ENCODE measurements at places on chromosomes 4 and X.
A peak's percentile ranks its signal among the peaks of the same experiment; 100 is the strongest.

GRCh38 chrX:30781711-30782444 is 107.2 kb downstream of the TAB3 start:
- peak; percentile 66 for DNase-seq

GRCh38 chr4:33772582-33772981 is 2471.7 kb downstream of the ARAP2 start:
- no peak for DNase-seq

DNA sequence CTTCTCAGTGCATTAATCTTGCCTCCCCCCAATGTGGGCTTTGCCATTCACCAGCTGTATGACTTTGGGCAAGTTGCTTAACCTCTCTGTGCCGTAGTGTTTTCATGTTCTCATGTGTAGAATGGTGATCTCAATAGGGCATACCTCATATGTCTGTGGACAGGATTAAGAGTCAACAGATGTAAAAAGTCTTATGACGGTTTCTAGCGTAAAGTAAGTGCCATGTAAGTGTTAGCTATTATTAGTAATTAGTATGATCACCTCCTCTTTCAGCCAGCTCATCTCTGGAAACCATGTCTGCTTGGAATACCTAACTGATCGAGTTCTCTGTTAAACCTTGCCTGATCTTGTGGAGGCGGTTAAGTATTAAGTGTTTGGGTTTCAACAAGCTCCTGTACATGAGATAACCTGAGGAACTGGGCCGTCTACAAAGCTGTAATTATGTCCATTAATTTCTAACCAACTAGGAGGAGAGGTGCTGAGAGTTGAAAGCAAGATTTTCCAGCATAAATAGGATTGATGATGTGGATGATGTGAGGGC is 66.3 kb downstream of the TSC22D3 start:
- DNase-seq = no peak

DNA sequence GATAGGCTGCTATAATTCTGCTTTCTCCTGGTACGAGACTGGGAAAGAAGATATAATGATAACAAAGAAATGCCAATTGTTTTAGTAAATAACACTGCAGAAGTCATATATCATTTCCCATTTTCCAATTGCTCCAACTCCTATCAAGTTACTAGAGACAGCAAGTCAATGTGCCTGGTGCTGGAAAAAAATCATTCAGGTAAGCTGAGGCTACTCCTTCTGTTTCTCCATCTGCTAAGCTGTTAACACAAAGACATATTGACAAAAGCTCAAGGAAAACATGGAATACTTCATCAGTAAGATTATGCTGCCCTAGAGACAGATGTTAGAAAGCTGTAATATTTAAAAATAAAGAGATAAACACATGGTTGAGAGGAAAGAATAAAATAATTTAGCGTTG is 10.0 kb downstream of the NAA11 start:
- no peak for DNase-seq

- no peak for DNase-seq
Measured at GRCh38 chr4:65617416-65617815, 52.9 kb downstream of the EPHA5 start.

- DNase-seq = no peak
Measured at GRCh38 chrX:131840799-131841495, 182.2 kb upstream of the STK26 start.

- no peak for DNase-seq
Measured at GRCh38 chrX:124829930-124830329, 483.6 kb downstream of the SH2D1A start.

DNA sequence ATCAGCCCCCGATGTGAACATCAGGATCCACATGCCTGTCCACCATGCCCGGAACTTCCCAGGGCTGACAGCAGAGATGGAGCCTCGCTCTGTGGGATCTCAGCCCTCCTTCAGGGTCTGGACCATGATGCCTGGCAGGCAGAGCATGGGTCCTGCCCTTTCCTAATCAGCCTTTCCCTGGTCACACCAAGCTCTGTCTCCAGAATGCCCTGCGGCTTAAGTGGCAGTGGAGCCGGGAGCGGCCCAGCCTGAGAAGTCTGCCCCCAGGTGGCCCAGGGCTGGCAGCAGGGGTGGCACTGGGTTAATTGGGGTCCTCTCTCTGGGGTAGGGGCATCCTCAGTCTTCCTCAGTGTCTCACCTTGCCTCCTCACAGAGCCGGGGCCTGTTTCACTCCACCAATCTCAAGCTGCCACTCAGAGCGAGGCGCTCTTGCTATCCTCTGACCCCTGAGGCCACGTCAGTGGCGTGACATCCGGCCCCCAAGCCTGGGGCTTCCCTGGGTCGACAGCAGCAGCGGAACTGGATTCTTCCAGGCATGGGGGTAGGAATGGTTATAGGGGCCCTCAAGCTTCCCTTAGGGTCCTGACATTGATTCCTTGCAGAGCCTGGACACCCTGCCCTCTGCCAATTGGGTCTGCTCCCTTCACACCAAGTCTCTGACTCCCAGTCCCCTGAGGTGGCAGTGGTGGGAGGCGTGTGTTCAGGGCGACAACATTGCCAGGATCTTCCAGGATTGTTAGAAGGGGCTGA is 20.8 kb upstream of the TMEM185A start:
- no peak for DNase-seq

- no peak for DNase-seq
Measured at GRCh38 chr4:148335133-148335532, 107.1 kb downstream of the NR3C2 start.

- no peak for DNase-seq
Measured at GRCh38 chrX:41616255-41616654, 72.5 kb upstream of the GPR34 start.

DNA sequence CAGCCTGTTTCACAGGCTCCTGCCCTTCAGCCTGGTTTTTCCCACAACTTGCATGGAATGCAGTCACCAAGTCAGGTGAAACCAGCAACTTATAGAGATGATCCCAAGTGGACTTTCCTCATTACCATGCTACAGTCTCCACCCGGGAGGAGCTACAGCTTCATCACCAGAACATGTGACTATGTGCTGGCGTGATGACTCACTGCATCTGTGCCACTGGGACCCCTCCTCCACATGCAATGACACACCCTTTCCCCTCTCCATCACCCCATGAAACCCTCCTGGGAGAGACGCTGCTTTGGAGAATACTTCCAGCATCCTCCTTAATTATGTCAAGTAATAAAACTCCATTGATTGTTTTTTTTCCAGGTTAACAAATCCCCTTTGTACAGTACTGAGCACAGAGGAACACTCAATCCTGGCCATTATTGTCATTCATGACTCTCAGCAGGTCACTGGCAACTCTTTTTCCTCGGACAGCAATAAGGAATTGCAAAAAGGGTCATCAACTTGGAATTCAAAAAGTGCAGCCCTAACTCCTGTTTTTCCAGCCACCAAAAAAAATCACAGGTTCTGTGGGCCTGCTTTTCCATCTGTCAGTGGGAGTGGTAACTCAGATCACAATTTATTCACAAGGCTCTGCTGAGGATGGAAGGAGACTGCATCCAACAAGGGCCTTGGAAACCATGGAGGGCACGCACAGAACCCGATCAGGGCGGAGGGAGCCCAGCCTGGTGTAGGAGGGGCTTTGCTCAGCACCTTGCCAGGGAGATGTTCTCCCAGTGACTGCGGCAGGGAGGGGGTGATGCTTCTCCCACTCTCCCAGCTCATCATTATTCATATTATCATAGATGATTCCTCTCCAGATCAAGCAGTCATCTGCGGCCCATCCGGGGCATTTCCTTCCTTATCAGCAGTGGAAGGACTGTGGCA is 17.4 kb downstream of the QDPR start:
- DNase-seq = peak; percentile 77

- DNase-seq = no peak
Measured at GRCh38 chr4:8067945-8068896, 90.4 kb downstream of the ABLIM2 start.

DNA sequence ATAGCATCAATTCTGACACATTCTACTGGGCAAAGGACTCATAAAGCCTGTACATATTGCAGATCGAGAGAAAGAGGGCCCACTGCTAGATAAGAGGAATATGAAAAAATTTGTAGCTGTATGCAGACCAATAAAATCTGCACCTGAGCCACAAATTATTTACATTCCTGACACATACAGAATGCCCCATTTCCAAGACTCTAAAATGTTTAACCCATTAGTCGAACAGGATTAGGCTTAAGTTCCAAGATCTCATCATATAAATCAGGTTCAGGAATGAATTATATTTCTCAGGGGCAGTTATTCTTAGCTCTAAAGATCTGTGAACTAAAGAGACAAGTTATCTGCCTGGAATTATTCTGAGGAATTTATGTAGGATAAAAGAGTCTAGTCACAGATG is 1615.8 kb downstream of the ARAP2 start:
- DNase-seq = no peak

GRCh38 chrX:86946569-86946968 is 571.0 kb upstream of the KLHL4 start:
- peak; percentile 2 for DNase-seq

- no peak for DNase-seq
Measured at GRCh38 chr4:101780284-101780683, 10.2 kb upstream of the BANK1 start.

DNA sequence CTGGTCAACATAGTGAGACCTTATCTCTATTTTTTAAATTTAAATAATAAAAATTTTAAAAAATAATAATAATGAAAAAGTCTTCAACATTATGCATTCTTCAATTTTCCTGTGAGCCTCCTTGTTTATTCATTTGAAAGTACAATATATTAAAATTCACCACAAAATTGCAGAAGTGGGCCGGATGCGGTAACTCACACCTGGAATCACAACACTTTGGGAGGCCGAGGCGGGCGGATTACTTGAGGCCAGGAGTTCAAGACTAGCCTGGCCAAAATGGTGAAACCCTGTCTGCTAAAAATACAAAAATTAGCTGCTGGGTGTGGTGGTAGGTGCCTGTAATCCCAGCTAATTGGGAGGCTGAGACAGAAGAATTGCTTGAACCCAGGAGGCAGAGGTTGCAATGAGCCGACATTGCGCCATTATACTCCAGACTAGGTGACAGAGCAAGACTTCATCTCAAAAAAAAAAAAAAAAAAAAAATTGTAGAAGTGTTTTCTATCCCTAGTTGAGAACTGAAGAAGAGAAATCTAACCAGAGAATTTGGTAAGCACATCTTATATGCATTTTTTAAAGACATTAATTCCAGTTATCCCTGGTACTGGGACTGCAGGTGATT is 56.9 kb downstream of the RBM47 start:
- no peak for DNase-seq

GRCh38 chrX:110002300-110003166 is at the start of gene TMEM164:
Gene TMEM164 (plus strand): TSS chrX:110003114. CDS start chrX:110003775, 661 bp downstream.
- DNase-seq = peak; percentile 55

DNA sequence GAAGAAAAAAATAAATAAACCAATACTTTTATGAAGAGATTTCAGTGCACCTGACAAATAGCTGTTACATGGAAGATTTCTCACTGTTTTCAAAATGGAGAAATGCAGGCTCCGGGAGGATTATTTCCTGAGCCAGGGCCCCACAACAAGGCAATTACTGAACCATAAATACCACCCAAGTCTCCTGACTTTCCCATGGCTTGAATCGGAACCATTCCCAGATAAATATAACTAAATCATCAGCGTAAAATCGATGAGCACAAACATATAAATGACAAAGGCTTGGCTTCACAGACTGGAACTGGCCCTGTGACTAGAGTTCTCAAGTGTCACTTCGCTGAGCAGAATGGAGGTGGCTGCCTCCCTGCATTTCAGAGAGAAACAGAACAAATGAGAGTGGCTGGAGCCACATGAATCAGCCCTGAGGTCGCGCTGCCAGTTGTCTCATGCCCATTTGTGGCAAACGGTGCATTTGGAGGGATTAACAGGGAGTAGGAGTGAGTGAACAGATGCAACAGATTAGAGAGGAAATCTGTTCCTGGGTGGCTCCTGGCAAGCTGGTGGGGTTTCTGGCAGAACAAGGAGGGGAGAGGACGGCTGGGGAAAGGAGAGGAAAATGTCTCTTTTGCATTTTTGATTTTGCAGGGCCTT is 57.3 kb upstream of the STIM2 start:
- DNase-seq = no peak

- no peak for DNase-seq
Measured at GRCh38 chr4:8035371-8035780, 95.7 kb upstream of the AFAP1 start.

GRCh38 chr4:1775731-1776500 is 17.2 kb upstream of the FGFR3 start:
- peak; percentile 67 for DNase-seq

DNA sequence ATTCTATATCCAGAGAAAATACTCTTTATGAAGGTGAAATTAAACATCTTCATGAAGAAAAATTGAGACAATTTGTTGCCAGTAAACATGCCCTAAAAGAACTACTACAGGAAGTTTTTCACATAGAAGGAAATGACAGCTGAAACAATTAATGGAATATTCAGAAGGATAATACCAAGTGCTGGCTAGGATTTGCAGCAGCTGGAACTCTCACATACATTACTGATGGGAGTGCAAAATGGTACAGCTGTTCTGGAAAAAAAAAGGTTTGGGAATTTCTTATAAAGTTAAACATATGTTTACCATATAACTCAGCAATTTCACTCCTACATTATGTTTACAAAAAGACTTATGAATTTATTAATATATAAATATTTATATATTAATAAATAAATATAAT is 193.2 kb upstream of the FAT4 start:
- no peak for DNase-seq

GRCh38 chrX:141632124-141632523 is 42.6 kb downstream of the SPANXA2 start:
- DNase-seq = no peak

GRCh38 chrX:15514279-15514678 is 13.7 kb downstream of the BMX start:
- no peak for DNase-seq

DNA sequence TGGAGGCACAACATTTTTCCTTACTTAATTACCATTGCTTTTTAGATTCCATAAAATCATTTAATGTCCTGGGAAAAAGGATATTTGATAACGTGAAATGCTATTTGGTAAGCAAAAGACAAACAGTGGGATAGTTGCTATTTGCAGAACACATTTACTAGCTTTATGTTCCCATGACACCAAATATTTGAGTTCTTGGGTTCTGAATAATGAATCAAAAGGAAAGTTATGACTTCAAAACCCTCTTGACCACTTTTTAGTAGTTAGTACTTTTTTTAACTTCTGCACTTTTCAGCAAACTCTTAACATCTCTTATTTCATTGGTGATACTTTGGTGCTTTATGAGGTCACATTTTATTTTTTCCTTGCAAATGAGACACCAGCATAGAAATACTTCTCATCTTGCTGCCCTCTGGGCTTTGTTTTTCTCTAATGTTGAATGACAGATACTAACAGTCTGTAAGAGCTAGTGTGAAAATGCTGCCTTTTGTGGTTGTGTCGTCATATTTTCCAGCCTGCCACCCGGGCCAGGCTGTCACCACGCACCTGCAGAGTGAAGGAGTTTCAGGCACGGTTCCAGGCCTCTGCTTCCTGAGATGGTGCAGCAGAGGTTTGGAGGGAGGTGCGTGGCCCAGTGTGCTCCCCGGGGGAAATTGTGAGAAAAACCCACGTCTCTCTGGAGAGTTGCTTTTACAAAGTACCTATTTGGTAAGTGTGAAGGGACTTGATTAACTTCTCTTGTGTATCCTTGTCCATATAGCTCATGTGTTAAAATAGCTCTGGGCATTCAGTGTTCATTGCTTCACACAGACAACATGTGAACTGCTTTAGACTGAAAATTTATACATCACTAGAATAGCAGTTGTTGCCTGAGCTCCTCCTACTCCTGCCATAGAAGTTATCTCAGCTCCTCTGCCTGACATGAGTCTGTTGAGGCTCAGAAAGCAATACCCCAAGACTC is 34.7 kb downstream of the MSL3 start:
- DNase-seq = no peak

- no peak for DNase-seq
Measured at GRCh38 chrX:81202943-81203342, 1.0 kb downstream of the SH3BGRL start.

All from foreskin keratinocyte (primary cell).